ENCODE measurements at places on chromosomes 2 and 18.

DNA sequence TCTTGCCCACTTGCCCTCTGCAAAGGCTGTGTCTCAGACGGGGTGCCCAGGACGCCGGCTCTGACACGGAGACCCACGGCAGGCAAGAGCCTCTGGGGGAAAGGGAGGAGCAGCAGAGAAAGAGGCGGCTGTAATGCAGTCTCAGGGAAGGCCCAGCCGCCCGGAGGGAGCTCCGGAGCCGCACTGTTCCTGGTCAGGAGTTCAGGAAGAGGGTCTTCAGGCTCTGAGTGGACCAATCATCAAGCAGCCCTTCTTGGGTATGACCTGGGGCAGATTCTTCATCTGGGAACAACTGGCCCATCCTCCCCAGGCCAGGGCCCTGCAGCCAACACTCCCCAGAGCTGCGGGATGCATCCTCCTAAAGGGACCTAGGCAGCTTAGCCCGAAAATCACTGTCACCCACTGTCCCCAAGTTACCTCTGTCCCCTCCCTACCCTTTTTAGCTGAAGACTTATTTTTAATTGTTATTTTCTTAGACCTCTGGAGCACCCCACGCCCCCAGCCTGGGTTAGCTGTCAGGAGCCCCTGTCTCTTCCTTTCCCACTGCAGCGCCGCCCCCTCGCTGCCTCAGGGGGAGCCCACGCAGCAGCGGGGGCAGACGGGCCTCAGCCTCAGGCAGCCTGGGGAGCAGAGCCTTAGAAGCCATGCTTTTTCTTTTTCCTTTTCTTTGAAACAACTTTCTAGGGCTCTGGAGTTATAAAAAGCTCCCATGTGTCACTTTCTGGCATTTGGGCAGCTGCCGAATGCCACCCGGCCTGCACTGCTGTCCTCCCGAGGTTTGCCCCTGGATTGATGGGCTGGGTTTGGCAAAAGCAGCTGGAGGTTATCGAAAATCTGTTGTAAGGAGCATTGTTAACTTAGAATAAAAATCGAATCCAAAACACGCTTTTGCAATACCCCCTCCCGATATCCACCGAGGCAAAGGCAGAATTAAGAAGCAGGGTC is 644 bp upstream of the NEU2 start:
- DNase-seq: no peak

DNA sequence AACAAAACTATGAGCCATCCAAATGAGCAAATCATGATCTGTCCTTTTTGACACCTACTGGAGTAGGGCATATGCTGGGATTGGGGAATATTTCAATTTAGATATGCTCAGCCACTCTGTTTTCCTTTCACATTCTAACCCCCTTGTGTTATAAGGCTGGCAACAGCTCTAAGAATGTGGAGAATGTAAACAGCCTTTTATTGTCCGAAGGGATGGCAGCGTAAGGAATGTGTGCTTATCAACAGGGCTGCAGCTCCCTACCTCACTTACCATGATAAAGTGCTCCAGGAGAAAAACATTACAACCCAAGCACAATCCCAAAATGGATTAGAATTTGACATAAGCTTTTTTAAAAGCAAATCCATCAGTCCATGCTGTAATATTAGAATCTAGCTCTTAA is 2.2 kb downstream of the NXPH2 start:
- peak; percentile 44 for DNase-seq

- DNase-seq: no peak
These were observed 84.8 kb downstream of the AQP4 start for GRCh38 chr18:26780520-26781325.

GRCh38 chr2:138444411-138444810 is 57.2 kb upstream of the SPOPL start:
- DNase-seq: no peak

GRCh38 chr18:64331419-64331818 is 182.5 kb upstream of the LINC00305 start:
- no peak for DNase-seq

DNA sequence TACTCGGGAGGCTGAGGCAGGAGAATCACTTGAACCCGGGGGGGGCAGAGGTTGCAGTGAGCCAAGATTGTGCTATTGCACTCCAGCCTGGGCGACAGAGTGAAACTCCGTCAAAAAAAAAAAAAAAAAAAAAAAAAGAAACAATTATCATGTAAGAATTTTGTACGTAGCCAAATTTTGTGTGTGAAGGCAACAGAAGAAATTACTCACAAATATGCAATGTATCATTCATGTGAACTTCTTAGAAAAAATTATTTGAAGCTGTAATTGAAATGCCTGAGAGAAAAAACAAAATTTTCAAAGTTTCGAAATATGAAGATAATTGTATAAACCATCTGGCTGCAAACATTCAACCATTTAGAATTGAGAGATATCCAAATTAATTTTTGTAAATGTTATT is 204.8 kb upstream of the PARD3B start:
- no peak for DNase-seq

Data from retinal pigment epithelial cell (primary cell).